CD4-positive, alpha-beta T cell treated with Interleukin-4 for 4 hours (primary cell): ENCODE measurements at places on chromosomes 1 and 21.

DNA sequence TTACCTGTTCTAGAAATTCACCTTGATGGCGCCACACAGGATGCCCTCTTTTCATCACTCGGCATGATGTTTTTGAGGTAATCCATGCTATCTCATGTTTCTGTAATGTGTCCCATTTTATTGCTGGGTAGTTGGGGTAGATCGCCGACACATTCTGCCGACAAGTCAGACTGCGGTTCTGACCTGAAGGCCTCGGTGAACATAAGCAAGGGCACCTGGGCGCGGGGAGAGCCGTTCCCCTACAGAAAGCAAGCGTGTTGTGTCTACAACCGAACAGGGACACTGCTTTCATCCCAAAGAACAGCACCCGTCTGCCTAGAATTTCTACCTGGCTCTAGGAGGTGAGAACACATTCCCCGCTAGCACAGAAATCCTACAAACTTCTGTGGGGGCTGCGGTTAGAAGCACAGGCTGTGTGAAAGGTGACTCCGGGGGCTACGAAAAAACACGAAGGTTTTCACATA, 149.2 kb downstream of the PPIAL4G start:
- DNase-seq: no peak

GRCh38 chr1:196611873-196612272, 3.6 kb upstream of the KCNT2 start:
- no peak for DNase-seq

DNA sequence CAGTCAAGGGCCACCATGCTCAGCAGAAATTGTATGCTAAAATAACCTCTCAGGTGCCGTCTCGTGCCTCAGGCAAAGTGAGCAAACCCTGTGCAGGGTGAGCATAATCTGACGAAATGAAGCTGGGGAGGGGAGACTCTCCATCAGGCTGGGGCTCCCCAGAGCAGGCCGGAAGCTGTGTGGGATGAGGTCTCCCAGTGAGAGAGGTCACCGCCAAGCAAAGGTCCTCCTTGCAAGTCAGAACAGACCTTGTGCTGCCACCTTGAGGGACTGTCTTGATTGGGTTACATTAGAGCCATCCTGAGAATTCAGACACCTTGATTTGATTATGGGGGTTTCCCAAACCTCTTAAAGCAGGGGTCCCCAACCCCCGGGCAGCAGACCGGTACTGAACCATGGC, 64.2 kb downstream of the ZNF684 start:
- DNase-seq: no peak

DNA sequence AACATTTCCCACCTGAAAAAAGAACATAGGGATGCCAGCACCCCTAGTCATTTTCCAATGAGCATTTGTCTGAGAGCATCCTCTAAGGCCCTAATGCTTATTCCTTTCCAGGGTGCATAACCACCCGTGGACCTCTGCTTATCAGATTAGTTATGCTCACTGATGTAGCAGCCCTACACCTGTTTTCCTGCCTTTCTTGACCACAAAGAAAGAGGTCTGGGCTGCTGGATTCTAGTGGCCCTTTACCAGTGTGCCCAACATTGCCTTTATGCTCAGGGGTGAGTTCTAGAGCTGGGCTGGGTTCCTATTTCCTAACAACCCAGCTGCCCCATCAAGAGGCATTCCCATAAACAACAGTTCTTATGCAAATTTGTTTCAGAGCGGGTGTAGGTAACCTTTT, 20.3 kb upstream of the PM20D1 start:
- DNase-seq: no peak

DNA sequence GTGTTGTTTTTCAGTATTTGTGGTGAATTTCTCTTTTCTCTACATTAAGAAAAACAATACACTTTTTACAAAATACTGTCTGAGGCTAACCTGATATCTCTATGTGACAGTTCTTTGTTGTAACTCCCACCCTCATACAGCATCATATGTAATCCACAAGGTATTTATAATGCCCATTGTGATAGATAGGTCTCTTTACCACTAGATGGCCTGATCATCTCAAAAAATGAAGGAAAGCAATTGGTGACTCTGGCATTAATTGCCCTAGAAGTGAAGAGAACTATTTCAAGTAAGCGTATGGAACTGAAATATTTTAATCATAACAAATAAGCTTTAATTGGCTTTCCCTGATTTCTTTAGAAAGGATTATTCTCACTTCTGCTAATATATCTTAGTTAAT, 36.2 kb upstream of the HFM1 start:
- DNase-seq: no peak

DNA sequence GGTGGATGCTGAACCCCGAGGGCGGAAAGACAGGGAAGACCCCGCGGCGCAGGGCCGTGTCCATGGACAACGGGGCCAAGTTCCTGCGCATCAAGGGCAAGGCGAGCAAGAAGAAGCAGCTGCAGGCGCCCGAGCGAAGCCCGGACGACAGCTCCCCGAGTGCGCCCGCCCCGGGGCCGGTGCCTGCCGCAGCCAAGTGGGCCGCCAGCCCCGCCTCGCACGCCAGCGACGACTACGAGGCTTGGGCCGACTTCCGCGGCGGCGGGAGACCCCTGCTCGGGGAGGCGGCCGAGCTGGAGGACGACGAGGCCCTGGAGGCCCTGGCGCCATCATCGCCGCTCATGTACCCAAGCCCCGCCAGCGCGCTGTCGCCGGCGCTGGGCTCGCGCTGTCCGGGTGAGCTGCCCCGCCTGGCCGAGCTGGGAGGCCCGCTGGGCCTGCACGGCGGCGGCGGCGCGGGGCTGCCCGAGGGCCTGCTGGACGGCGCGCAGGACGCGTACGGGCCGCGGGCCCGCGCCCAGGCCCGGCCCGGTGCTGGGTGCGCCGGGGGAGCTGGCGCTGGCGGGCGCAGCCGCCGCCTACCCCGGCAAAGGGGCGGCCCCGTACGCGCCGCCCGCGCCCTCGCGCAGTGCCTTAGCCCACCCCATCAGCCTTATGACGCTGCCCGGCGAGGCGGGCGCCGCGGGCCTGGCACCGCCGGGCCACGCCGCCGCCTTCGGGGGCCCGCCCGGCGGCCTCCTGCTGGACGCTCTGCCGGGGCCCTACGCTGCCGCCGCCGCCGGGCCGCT, 20.7 kb downstream of the FOXO6 start:
- no peak for DNase-seq

- DNase-seq: no peak
These were observed 1.8 kb downstream of the SWT1 start for GRCh38 chr1:185158800-185159199.

DNA sequence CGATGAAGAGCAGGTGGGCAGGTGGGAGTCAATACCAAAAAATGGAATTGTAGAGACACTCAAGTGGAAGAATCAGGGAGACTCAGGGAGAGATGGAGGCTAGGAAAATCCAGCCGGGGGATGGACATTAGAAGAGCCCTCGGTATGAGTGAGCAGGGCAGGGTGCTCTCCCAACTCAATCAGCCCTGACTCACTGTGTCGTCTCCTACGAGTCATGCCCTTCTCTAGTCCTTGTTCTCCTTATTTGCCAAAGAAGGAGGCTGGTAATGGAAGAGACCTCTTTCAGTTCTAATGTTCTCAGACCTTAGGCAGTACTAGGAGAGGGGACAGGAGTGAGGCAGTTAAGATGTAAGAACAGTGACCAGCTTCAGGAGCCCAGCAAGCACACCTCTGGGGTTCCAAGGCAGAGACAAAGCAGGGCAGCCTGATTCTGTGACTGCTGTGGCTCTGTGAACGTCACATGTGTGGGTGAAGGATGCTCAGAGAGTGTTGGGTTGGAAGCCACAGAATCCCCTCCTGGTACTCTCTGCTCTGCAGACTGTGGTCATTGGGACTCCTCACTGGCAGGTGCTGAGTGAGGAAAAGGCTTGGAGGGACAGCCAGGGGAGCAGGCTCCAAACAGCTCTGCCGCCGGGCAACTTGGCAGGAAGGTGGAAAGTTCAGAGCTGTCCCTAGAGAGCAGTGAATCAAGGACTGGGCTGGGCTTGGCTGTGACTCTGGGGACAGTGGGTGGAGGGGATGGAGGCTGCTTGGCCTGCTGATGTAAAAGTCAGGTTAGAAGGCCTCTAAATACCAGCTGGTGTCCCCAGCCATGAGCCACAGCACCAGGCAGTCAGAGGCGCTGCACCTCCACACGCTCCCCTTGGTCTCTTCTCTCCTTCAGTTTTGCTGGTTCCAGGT, 11.1 kb upstream of the GJA5 start:
- no peak for DNase-seq

DNA sequence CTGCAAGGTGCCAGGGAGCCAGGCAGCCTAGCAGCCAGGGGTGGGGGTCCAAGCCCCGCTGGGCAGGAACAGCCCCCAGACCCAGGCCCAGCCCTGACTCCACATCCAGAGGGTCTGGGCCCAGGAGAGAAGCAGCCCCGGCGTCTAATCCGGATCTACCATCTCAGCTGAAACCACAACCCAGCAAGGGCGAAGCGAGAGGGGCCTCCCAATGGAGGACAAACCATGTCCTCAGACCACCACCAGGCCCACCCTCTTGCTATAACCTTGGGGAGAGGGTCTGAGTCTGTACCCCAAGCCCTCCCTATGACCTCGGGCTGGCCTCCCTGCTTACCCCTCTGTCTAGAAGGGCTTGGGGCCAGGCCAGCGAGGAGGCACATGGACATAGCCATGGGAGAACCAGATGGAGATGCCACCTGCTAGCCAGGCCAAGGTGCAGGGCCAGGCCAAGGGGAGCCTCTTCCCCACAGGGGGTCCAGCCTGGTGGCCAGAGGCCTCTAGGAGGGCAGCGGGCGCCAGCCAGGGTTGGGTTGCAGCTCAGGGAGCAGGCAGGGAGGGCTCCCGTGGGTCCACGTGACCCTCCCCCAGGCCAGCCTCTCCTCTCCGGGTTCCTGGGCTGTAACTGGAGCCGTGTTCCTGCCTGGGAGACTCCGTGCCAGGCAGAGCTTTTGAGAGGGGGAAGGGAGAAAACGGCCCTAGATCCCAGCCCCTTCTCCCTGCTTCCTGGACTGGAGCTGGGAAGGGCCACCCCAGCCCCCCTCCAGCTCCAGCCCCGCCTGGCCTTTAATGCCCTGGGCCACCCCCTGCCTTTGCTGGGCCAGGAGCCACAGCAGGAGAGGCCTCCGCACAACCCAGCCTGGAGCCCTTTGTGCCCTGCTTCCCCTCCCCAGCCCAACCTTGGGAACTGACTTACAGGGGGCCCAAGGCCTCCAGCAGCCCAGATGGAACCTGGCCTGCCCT, 2.5 kb downstream of the WNT9A start:
- DNase-seq: no peak

- no peak for DNase-seq
These were observed 14.1 kb upstream of the PLXNA2 start for GRCh38 chr1:208258277-208258676.

GRCh38 chr1:196407358-196408051, 200.7 kb downstream of the KCNT2 start:
- DNase-seq: no peak

GRCh38 chr1:178540646-178541045, 27.7 kb downstream of the TEX35 start:
- no peak for DNase-seq

DNA sequence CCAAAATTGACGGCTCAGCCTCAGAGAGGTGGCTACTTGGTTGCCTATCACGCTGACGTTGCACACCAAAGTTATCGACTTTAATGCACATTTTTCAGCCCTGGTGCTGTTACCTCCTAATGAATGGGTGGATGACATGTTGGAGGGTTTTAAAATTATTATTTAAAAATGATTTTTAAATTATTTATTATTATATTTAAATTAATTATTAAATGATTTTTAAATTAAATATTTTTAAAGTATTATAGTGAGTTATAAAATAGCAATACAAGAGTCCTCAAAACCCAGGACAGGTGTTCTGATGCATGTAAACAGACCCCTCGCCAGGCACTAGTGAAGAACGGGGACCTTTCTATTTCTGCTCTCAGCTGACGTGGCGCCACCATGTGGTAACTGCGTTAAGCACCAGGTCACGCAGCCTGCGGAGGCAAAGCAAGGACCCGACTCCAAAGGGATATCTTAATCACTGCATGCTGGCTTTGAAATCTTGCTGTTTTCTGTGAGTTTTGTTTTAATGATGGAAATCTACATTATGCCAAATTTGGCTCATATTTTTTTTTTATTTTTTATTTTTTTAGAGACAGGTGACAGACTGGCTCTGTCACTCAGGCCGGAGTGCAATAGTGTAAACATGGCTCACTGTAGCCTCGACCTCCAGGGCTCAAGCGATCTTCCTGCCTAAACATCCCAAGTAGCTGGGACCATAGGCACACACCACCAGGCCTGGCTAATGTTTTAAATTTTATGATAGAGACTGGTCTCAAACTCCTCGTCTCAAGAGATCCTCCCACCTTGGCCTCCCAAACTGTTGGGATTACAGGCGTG, 22.6 kb downstream of the CASP9 start:
- peak; percentile 36 for DNase-seq

DNA sequence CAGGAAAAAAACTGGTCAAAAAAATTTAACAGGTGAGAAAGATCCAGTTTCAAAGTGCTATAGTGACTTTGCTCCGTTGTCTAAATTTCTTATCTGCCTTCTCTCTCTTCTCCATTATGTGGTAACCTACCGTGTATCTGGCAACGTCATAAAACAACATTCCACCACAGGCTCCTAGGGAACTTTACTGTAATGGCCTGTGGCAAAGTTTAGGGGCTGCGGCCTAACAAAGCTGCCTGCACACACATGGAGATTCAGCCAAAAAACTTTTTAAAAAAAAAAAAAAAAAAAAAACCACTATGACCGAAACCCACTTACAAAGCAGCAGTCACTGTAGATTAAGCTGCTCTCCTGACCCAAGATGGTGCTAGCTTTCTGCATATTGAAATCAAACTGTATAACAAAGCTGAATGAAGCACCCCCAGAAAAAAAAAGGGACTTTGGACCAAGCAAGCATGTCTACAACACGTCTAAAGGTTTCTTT, 202.6 kb downstream of the SLC45A1 start:
- no peak for DNase-seq

DNA sequence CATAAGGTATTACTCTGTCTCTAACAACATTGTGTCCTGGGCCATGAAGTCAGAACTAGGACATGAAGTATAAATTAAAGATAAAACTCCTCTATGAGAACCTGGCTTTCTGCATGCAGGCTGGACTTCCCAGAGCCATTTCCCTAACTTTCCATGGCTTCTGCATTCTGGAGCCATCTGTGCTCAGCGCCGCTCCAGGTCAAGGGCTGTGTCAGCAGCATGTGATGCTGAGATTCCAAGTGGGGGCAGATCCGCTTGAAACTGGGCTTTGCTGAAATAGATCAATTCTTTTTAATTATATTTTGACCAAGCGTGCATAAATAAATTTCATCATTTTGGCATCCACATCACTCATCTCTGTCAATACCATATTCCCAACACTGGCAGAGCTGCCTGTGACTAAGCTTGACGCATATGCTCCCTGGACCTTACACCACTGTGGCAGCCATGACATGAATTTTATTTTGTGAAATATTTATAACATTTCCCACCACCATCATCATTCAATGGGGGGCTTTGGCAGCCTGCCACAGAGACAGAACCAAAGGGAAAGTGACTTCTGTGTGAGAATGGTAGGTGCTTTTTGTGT, 110.4 kb upstream of the KCNK1 start:
- no peak for DNase-seq

GRCh38 chr1:61210435-61211154, 128.2 kb downstream of the NFIA start:
- DNase-seq: no peak

- no peak for DNase-seq
These were observed 5.5 kb upstream of the PIK3R3 start for GRCh38 chr1:46137916-46138315.
